Ascending aorta (tissue), 2 donors: ENCODE measurements at places on chromosomes 5 and 9.

- no peak overlapping the region for H3K27ac ChIP-seq
- H3K27me3 ChIP-seq, result no peaks in the 10 kb centered on the region
- no peak overlapping the region for H3K4me3 ChIP-seq
- peaks cover 17% of the 10 kb centered on the region for H3K4me1 ChIP-seq
- DNase-seq, result no peak
Measured at GRCh38 chr5:130278136-130278535, 373.9 kb downstream of the CHSY3 start.

- no peak for DNase-seq
- H3K36me3 ChIP-seq, result no peaks in the 10 kb centered on the region
- H3K27ac ChIP-seq, result no peak overlapping the region
- H3K27me3 ChIP-seq, result no peaks in the 10 kb centered on the region
- H3K4me1 ChIP-seq, result no peaks in the 10 kb centered on the region
Measured at GRCh38 chr5:174785120-174785680, 60.8 kb downstream of the MSX2 start.

DNA sequence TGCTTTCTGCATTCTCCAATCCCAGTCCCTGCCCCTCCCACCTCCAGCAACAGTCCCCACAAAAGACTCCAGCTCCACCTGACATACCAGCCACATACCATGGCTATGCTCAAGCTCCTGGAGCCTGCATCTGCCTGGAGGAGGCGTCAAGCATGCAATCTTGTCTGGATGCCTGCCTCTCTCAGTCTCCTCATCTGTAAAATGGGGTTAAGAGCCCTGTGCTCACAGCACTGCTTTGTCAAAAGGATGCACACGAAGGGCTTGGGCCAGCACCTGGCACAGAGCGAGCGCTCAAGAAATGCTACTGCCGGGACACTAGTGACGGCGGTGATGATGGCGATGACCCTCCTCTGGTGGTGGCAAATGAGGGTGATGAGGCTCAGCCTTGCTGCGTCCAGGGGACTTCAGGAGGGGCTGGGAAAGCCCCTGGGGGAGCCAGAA, 202.9 kb upstream of the IER5L start:
- no peaks in the 10 kb centered on the region for H3K27me3 ChIP-seq
- peaks cover 4% of the 10 kb centered on the region for H3K4me1 ChIP-seq
- no peaks in the 10 kb centered on the region for H3K36me3 ChIP-seq
- DNase-seq, result no peak

- H3K27me3 ChIP-seq, result no peaks in the 10 kb centered on the region
- H3K4me1 ChIP-seq, result peaks cover 13% of the 10 kb centered on the region
- DNase-seq, result no peak
- H3K27ac ChIP-seq, result no peak overlapping the region
Measured at GRCh38 chr5:73415171-73415570, 33.4 kb downstream of the FOXD1 start.

DNA sequence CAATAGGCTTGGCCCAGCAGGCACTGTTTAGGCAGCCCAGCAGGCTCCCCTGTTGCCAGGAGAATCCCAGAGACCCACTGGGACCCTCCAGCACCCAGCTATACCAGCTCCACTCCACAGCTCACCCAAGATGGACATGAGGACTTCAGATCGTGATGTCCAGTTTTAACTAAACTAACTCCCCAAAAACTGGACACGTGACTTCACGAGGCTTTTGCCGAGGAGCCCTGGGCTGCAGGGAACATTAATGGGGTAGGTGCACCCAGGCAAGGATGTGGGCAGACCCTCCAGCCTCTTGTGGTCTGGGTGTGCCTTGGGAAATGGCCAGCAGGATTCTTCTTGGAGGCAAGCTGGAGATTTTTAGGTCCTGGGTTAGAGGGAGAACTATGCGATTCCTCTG, 8.9 kb upstream of the NKD2 start:
- no peak overlapping the region for H3K27ac ChIP-seq
- peak; percentile 1 for DNase-seq
- no peaks in the 10 kb centered on the region for H3K27me3 ChIP-seq
- H3K36me3 ChIP-seq, result no peaks in the 10 kb centered on the region

- H3K27me3 ChIP-seq, result no peaks in the 10 kb centered on the region
- no peaks in the 10 kb centered on the region for H3K4me1 ChIP-seq
- DNase-seq, result no peak
- no peak overlapping the region for H3K27ac ChIP-seq
- H3K36me3 ChIP-seq, result no peaks in the 10 kb centered on the region
Measured at GRCh38 chr5:96159043-96159442, 197.4 kb upstream of the ELL2 start.

DNA sequence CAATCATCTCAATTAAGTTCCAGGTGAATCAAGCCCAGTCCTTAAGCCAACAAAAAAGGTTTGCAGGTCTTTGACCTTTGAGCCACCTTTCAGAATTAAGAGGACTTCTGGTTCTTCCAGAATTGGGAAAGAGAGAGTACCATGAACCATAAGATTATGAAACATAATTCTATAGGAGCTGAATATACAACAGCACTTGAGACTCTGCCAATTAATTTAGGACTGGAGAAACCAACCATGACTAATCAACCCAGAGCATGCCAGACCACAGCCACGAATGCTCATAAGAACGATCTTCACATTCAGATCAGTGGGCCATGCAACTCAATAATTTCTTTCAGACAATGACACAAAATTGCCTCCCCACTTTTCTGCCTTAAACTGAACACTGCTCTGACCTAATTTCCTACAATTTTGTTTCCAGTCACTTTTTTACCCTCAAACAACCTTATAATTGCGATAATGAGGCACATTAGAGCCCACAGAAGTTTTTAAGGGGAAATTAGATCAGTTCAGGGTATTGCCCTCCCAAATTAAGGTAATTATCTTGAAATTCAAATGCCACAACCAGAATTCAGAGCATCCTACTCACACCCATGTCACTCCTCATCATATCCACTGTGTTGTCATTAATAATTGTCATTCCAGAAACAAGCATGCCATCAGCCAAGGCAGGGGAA, 213.4 kb downstream of the ATPSCKMT start:
- H3K27ac ChIP-seq, result no peak overlapping the region
- H3K4me1 ChIP-seq, result no peaks in the 10 kb centered on the region
- no peak for DNase-seq
- no peaks in the 10 kb centered on the region for H3K36me3 ChIP-seq
- no peaks in the 10 kb centered on the region for H3K27me3 ChIP-seq

DNA sequence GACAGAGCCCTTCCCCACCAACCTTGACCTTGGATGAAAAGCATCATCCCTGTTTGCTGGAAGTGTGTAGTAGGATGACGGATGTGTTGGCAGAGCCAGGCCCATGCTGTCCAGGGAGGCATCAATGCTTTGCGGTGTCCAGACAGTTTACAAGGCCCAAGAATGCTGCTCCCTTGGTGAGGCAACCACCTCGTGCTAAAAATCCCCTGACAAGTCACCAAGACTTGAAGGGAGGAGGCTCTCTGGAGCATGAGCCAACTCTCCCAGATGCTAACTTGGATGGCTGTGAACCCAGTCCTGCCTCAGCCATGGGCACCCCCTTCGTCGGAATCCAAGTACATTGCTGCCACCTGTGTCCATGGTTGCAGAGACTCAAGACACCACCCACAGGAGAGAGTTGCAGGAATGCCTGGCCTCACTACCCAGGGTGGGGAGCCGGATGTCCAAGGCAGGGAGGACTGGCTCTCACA, 9.5 kb upstream of the NKD2 start:
- H3K36me3 ChIP-seq, result no peaks in the 10 kb centered on the region
- DNase-seq, result peak; percentile 60
- no peak overlapping the region for H3K27ac ChIP-seq
- no peaks in the 10 kb centered on the region for H3K4me1 ChIP-seq

- no peak overlapping the region for H3K4me3 ChIP-seq
- DNase-seq, result no peak
- peaks cover 9% of the 10 kb centered on the region for H3K36me3 ChIP-seq
Measured at GRCh38 chr5:172885597-172886340, 51.7 kb downstream of the ERGIC1 start.

DNA sequence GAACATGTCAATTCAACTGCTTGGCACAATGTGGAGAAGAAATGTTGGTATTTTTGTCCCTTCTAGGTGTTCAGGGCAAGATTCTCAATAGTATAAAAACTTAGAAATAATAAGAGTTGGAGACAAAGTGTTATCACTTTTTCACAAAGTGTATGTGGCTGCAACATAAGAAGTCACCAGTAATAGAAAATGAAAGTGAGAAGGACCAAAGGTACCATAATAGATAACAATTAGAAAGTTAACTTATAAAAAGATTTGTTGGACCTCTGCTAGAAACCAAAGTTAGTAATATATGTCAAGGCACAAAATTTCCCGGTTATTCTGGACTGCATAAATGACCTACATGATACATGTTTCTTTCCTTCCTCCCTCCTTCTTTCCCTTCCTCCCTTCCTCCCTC, 1535.3 kb downstream of the EFNA5 start:
- no peaks in the 10 kb centered on the region for H3K36me3 ChIP-seq
- H3K4me3 ChIP-seq, result no peak overlapping the region
- H3K27me3 ChIP-seq, result no peaks in the 10 kb centered on the region
- no peak overlapping the region for H3K27ac ChIP-seq
- DNase-seq, result no peak
- no peaks in the 10 kb centered on the region for H3K4me1 ChIP-seq

DNA sequence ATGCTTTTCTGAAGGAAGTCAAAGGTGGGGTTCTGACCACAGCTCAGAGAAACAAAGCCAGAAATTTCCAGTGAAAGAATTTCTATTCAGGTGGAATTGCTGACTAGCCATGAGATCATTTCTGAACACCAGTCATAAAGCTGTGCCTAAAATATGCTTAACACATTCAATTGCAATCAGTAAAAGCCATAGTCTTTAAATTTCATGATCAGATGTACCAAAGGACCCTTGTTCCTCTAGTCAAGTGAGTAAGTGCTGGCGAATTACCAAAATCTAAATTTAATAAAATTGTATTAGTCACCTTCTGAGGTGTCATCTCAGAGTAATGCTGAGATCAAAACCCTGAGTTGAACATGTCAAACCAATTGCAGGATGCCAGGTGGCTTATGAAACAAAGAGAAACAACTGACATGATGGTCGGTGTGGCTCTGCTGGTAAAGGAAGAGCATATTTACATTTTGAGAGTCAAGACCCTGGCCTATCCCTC, 334.2 kb upstream of the CCNH start:
- no peak overlapping the region for H3K27ac ChIP-seq
- no peaks in the 10 kb centered on the region for H3K36me3 ChIP-seq
- H3K4me3 ChIP-seq, result no peak overlapping the region
- no peaks in the 10 kb centered on the region for H3K27me3 ChIP-seq
- H3K4me1 ChIP-seq, result no peaks in the 10 kb centered on the region
- DNase-seq, result no peak

GRCh38 chr5:173538654-173539053, 77.8 kb downstream of the BOD1 start:
- no peaks in the 10 kb centered on the region for H3K27me3 ChIP-seq
- no peaks in the 10 kb centered on the region for H3K36me3 ChIP-seq
- no peaks in the 10 kb centered on the region for H3K4me1 ChIP-seq
- DNase-seq, result no peak

DNA sequence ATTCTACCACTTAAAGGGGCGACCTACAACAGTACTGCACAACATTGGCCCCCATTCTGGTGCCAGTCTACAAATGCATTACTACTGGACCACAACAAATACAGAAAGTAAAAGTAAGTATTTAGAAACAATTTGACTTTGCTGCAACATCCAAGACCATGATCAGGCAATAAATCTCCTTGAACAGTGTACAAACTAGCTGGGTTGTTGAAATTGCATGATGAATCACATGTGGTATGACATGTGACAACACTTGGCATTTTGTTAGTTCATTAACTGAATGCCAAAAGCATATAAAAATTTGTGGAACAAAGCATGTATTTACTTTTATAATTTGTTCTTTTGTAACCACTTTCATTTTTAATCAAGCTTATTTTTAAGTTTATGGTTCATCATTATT, 270.5 kb downstream of the NFIB start:
- H3K36me3 ChIP-seq, result no peaks in the 10 kb centered on the region
- H3K4me1 ChIP-seq, result no peaks in the 10 kb centered on the region
- no peak overlapping the region for H3K27ac ChIP-seq

- no peak overlapping the region for H3K27ac ChIP-seq
- no peaks in the 10 kb centered on the region for H3K4me1 ChIP-seq
- DNase-seq, result no peak
- no peaks in the 10 kb centered on the region for H3K36me3 ChIP-seq
- H3K4me3 ChIP-seq, result no peak overlapping the region
- no peaks in the 10 kb centered on the region for H3K27me3 ChIP-seq
Measured at GRCh38 chr5:136350343-136350742, 15.0 kb downstream of the TRPC7 start.

GRCh38 chr5:157870837-157871834, 12.2 kb upstream of the CLINT1 start:
- no peaks in the 10 kb centered on the region for H3K4me1 ChIP-seq
- no peaks in the 10 kb centered on the region for H3K36me3 ChIP-seq
- no peak for DNase-seq
- no peaks in the 10 kb centered on the region for H3K27me3 ChIP-seq
- no peak overlapping the region for H3K4me3 ChIP-seq

DNA sequence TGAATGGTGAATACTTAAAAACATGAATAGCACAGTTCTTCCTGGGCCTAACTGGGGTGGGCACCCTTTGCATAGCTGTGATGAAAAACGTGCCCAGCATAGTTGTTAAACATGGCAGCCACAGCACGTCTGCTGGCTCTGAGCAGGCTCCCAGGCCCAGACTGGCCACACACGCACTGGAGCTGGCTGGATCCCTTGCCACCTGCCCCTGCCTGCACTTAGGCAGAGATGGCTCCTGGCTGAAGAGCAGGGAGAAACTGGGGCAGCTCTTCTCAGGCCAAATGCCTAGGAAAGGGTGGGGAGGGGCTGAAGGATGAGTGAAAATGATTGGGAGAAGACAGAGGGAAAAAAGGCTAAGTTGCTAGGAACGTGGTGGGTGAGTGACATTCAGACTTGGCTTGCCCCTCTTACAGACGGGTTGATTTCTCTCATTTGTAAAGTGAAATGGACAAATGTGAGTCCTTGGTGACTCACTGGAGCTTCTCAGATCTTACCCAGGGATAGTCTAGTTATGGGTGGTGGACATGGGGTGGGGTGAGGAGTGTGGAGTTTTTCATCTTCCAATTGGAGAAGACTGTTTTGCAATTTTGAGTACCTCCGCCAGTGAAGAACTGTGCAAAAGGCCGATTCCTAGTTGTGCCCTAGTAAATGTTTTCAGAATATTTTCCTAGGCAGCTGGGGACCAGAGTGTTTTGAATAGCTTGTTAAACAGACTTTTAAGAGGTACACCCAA, 42.4 kb downstream of the TRIO start:
- H3K27ac ChIP-seq, result peak overlapping the region; percentile 99
- H3K4me1 ChIP-seq, result peaks cover 87% of the 10 kb centered on the region
- no peaks in the 10 kb centered on the region for H3K36me3 ChIP-seq

- H3K4me1 ChIP-seq, result peaks cover 3% of the 10 kb centered on the region
- H3K27ac ChIP-seq, result no peak overlapping the region
- H3K4me3 ChIP-seq, result no peak overlapping the region
- H3K27me3 ChIP-seq, result no peaks in the 10 kb centered on the region
- H3K36me3 ChIP-seq, result no peaks in the 10 kb centered on the region
Measured at GRCh38 chr9:4618700-4619099, 43.4 kb upstream of the PLPP6 start.

GRCh38 chr5:38756068-38756467, 89.7 kb upstream of the OSMR start:
- no peak overlapping the region for H3K4me3 ChIP-seq
- no peak for DNase-seq
- no peaks in the 10 kb centered on the region for H3K4me1 ChIP-seq
